ENCODE measurements at places on chromosomes 5 and 9. TPM values are rescaled to one million over a fixed set of nuclear protein-coding genes. Genes with fewer than 3 reads are reported as not detected.
A peak's percentile ranks its signal among the peaks of the same experiment; 100 is the strongest.

- no peak for DNase-seq
Measured at GRCh38 chr9:26034786-26035185, 356.5 kb upstream of the TUSC1 start.

GRCh38 chr9:111965566-111966019 lies 69.0 kb downstream of the UGCG start:
- peak; percentile 35 for DNase-seq

DNA sequence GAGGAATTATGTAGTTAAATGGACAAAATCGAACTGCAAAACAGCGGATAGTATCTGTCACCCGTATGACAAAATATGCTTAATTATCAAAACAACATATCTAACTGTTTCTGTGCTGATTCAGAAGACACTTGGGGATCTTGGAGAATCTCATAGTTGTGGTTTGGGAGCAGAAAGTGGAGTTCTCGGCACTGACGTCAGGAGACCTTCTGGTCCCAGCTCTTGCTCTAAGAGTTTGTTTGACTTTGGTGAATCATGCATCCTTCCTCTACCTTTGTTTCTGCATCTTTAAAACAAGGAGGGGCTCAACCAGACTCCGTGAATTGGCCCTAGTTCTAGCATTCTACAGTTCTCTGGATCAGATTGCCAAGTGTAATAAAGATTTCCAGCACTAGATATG lies 37.0 kb upstream of the TAF1L start:
- DNase-seq = peak; percentile 1

Gene DRD1
- total RNA-seq = not detected

DNA sequence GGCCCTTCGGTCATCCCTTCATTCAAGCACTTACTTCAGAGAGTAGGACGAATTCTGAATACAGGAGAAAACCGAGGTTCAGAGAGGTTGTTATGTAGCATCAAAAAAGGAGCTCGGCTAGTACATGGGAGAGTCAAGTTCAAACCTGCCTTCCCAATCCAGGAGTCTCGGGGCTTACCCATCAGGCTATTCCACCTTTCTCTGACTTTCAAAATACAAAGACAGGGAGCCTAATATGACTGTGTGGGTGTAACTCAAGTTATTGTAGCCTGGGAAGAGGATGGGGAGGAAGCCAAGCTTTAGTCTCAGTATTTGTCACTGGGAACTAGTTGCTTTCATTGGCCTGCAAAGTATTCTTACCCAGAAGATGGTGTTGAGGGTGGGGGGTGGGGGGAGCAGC lies 274.8 kb upstream of the PANK3 start:
- no peak for DNase-seq

- no peak for DNase-seq
Measured at GRCh38 chr5:151198861-151199260, 25.0 kb downstream of the CCDC69 start.

- no peak for DNase-seq
Measured at GRCh38 chr5:106648401-106648800, 1022.3 kb downstream of the EFNA5 start.

DNA sequence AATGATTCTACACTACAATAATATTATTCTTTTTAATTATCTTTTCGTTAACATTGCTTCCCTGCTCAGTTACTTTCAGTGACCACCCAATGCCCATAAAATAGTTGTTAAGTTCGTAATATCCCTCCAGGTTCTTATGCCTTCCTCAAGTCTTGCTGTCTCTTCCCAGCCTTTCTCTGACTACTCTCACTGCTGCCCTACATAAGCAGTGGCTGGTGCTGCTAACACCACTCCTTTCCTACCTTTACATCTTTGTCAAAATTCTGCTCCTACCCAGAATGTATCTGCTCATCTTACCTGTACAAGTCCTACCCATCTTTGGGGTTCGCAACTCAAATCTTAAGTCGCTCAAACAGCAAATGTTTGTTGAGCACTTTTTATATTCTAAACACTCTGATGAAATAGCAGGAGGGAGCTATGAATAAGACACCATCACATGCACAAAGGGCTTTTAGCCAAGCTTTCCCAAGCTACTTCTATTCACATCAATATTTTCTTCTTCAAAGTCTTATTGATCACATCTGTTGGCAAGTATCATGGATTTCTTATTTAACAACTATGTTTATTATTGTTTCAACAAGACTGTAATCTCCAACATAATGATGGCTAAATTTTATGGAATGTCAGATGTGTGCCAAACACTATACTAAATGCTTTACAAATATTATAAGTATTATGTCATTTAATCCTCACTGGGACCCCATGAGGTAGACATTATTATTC lies 29.5 kb downstream of the SLC25A46 start:
- peak; percentile 14 for DNase-seq

Gene C9orf153
- total RNA-seq = 0.98 TPM

GRCh38 chr5:149153751-149154610 lies 12.7 kb downstream of the ABLIM3 start:
- DNase-seq = no peak

DNA sequence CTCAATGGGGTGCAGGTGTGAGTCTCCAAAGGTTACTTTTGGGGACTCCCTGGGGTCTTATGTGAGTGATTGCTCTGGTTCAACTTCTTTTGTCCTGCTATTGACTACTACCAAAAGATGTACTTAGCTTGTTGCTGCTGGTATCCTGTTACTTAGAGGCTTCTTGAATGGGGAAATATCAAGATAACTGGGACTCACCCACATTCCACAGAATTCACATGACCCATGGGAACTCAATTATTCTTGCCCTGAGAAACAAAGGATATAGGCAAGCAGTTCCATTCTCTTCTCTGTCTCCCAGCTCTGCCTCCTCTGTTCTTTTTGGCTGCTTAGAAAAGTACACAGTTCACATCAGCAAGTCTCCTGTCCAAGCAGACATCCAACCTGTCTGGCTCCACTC lies 105.9 kb downstream of the UNC13B start:
- no peak for DNase-seq
